ENCODE measurements at places on chromosomes 12 and 14. TPM values are rescaled to one million over a fixed set of nuclear protein-coding genes. Genes with fewer than 3 reads are reported as not detected.

DNA sequence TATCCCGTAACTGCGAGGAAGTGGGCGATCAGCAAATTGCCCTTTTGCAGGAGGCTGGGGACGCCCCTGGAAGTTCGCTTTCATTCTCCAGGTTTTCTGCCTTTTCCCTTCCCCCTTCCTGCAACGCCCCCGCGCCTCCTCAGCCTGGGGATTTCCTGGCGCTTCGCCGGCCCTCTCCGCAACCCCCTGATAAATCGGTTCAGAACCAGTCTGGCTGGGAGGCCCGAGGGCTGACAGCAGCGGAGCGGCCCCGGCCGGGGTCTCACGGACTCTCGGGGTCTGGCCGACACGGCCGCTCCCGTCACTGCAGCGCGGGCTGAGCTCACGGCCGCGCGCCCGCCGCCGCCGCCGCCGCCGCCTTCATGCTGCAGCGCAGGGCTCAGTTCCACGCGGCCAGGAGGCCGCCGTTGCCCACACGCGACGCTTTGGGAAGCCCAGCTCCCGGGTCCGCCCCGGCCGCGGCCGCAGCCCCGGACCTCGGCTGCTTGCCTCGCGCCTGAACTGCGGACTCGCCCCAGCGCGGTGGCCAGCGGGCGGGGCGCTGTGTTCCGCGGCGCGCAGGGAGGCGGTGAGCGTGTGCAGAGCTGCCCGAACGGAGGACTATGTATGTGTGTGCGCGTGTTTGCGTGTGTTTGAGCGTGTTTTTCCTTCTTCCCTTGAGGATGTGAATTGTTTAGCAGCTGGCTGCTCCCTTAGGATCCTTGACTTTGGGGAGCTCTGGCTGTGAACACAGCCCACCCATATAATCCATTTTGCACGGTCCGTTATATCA lies at the start of gene LRFN5:
LRFN5 (plus strand) TSS at position 345 of the 772 bp plus-strand sequence.
- no peak for DNase-seq

DNA sequence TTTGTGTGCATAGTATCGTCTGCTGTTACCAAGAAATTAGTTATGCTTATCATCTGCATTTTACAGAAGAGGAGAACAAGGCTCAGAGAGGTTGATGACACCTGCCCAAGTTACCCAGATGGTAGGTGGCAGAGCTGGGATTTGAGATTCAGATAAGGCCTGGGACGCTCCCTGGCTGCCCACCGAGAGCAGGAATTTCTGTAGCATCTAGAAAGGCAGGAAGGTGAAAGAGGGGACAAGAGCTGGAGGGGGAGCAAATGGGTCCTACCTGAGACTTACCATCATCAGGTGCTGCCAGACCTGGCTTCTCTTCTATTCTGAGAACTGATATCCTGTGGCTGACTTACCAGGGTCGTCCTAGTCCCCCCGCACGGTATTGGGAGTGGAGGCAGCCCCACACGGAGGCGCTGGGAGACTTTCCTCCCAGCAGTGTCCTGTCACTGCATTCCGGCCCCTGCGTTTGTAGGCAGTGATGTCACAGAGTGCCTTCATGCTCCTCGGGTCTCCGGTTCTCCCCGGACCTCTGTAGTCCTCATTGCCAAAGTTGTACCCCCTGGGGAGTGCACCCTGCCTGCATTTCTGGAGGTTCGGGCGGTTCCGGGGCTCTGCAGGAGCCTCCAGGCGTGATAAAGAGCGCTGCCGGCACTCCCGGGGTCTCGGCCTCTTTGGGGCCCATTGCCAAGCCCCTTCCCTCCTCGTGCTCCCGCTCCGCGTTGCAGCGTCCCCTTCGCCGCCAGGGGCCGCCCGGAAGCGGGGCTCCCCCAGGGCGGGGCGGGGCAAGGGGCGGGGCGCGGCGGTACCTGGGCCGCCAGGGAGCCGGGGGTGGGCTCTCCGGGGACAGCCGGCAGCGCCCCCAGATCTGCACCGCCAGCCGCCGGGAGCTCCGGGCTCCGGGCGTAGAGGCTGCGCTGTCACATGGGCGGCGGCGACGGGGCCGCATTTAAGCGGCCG lies at the start of gene CABP1:
CABP1 (plus strand) TSS at position 856 of the 951 bp plus-strand sequence; CDS start at position 916, 60 bp downstream.
- no peak for DNase-seq

- DNase-seq = no peak
Observed at GRCh38 chr12:69466867-69467266, 3.3 kb upstream of the FRS2 start.

The SSTR1 gene
- total RNA-seq = 1.1 TPM

The CHGA gene
- not detected for total RNA-seq
